Dorsolateral prefrontal cortex (tissue), 122 donors: ENCODE measurements at places on chromosomes 7 and 10.
A peak's percentile ranks its signal among the peaks of the same experiment; 100 is the strongest.

- DNase-seq = no peak
These were observed 60.9 kb downstream of the WAC start for GRCh38 chr10:28593811-28594210.

GRCh38 chr10:61096056-61096455 lies 152.1 kb upstream of the RHOBTB1 start:
- DNase-seq = no peak

DNA sequence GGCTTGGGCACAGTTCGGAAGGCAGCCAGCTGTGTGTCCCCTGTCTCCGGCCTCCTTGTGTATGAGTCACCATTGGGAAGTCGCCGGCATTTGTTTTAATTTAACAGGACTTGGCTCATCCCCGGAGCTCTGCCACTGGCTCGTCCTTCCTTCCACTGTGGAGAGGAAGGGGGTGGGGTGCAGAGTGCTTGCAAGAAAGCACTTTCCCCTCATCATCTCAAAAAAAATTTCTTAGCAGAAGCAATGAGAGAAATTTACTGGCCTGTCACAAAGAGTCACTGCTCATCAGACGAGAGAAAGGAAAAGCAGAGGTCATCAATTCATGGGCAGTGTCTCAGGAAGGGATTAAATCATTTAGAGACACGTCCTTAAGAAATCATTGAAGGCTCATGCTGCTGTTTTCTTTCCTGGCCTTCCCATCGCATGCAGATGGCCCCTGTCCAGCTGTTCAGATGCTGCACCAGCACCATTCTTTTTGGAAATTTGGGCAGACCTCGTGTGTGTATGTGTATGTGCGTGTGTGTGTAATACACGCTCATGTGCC lies 93.3 kb downstream of the BMS1 start:
- no peak for DNase-seq

DNA sequence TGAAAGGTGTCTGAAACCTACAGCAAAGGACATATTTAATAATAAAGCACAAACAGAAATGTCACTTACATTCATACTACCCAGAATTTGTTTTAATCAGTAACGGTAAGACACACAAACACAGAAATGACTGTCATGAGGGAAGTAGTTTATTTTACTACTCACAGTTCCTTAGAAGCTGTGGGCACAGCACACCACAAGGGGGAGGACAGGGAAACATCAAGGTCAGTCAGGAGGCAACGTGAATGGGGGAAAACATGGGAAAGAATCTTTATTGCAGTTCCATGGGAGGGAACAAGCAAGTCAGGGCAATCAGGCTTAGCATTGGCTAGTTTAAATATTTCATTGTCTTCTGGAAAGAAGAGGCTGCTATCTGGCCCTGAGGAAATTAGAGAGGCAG lies 123.8 kb upstream of the PDSS1 start:
- no peak for DNase-seq

- no peak for DNase-seq
These were observed 122.8 kb downstream of the SKIDA1 start for GRCh38 chr10:21402606-21403083.

GRCh38 chr10:129498680-129499079 lies 31.6 kb downstream of the MGMT start:
- DNase-seq = no peak

DNA sequence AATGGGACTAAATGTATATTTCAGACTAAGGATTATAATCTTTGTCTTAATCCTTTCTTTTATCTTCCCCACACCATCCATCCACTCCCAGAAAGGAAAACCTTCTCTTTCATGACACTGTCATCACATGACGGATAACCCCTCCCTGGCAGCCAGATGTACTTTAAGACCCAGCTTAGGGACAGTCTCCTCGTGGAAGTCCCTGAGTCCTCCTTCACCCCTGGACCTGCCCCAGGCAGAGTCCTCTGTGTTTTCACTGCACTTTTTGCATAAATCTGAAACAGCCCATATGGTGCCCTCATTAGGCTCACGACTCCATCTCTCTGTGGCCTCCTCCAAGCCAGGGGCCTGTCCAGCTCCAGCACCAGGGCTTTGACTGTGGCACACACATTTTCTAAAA lies 16.0 kb downstream of the NRAP start:
- no peak for DNase-seq

DNA sequence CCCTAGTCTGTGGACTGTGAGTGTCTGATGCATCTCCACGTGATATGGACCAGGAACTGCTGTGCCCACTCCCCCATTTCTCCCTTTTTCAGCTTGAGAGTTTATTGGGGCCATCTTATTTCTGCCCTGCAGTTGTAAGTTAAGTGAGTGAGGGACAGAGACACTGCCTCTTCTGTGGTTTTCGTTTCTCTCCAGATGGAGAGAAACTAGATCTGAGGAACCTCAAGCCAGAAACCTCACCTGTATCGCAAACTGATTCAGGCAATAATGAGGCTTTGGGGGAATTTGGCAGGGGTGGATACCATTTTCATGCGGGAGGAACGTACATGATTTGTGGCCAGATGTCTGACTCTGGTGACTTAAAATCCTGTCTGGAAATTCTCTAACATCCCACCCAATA lies 641.7 kb downstream of the TNS3 start:
- no peak for DNase-seq

DNA sequence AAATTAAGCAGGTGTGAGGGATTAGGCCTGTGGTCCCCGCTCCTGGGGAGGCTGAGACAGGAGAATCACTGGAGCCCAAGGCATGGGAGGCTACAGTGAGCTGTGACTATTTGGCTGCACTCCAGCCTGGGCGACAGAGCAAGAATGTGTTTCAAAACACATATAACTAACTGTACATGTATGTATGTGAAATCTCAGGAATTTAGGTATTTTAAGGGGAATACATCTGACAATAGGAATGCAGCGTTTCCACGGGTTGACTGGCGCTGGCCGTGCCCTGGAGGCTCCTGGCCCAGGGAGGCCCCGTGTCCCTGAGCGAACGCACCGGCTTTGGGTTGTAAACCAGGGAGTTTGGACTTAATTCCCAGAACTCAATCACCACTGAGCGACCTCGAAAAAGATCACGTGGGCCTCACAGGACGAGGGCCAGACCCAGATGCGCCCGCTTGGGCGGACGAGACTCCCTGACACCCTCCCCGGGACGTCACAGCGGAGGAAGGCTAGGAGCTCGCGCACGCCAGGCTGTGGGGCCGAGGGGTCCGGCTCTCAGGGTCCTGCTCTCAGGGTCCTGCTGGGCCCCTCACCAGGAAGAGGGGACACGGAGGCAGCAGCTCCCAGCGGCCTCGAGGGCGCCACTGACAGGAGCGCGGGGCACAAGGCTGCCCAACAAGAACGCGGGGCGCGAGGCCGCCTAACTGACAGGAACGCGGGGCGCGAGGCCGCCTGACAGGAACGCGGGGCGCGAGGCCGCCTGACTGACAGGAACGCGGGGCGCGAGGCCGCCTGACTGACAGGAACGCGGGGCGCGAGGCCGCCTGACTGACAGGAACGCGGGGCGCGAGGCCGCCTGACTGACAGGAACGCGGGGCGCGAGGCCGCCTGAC lies 18.4 kb downstream of the PTPRN2 start:
- DNase-seq = no peak

- no peak for DNase-seq
These were observed 110.7 kb downstream of the RALA start for GRCh38 chr7:39733881-39734632.

- DNase-seq = peak; percentile 64
These were observed 621 bp upstream of the FAM13C start for GRCh38 chr10:59362959-59363381.

DNA sequence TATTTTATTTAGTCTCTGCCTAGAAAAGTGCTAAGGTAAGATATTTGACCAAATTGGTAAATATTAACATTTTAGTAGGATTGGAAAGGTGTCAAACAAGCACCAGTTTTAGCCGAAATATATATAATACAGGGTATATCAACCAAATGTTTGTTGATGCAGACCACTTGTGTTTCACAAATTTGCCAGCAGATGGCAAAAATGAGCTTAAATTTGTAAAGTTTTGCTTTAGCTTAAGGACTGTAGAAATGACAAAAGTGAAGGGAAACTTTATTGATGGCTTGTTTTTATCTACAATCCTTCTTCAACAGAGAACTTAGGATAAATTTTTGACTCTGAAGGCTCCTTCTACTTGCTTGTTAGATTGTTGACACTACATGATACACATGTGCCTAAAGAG lies 4.8 kb upstream of the POLR1F start:
- DNase-seq = peak; percentile 34

GRCh38 chr10:115321360-115321759 lies 228.2 kb downstream of the ATRNL1 start:
- DNase-seq = no peak
